ENCODE measurements at places on chromosomes 6 and 20.
A peak's percentile ranks its signal among the peaks of the same experiment; 100 is the strongest.

GRCh38 chr6:154243793-154244750 is 112.5 kb downstream of the IPCEF1 start:
- DNase-seq, result no peak

GRCh38 chr6:80767808-80768207 is 661.3 kb downstream of the BCKDHB start:
- no peak for DNase-seq

- DNase-seq, result no peak
These were observed 28.1 kb downstream of the RWDD2A start for GRCh38 chr6:83221276-83221675.

- peak; percentile 77 for DNase-seq
These were observed at the start of gene DPM1 for GRCh38 chr20:50957798-50958614. TSS of gene DPM1 (minus strand) at chr20:50958532. CDS start at chr20:50958523, 9 bp downstream.

- DNase-seq, result no peak
These were observed 23.5 kb downstream of the IRF4 start for GRCh38 chr6:415087-415486.

- no peak for DNase-seq
These were observed 310.6 kb downstream of the PRKN start for GRCh38 chr6:162416831-162417537.

- no peak for DNase-seq
These were observed 398.7 kb upstream of the MARCKS start for GRCh38 chr6:113458368-113459010.

GRCh38 chr6:151005896-151006632 is 140.6 kb downstream of the MTHFD1L start:
- DNase-seq, result no peak

GRCh38 chr6:90803956-90804355 is 217.1 kb upstream of the MAP3K7 start:
- DNase-seq, result no peak

GRCh38 chr20:53806683-53807401 is 213.2 kb upstream of the ZNF217 start:
- no peak for DNase-seq

DNA sequence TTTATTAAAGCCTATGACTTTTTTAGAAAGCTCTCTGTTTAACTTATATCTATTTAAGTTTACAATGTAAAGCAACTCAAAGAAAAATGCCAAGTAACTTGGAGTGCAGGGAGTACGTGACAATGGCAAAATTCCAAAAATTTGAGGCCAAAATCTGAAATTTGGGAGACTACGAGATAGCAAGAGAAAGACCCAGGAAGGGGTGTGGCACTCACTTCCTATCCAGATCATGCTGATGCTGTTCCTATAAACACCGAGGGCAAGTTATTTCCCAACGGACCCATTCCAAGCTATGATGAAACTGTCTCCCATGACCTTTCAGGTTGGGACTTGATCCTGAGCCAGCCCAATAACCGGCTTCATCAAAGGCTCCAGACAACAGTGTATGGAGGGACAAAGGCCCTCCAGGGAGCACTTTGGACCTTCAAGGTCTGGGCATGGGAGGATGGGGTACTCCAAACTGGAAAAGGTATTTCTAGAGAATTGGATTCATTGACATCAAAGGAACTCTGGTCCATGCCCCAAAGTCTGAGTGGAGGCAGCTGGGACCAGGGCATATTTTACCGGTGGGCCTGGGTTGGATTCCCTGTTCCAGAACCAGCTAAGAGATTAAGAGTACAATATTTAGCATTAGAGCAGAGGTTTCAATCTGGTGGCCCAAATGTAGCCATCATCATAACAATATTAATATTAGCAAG is 15.7 kb upstream of the SLC13A3 start:
- no peak for DNase-seq

DNA sequence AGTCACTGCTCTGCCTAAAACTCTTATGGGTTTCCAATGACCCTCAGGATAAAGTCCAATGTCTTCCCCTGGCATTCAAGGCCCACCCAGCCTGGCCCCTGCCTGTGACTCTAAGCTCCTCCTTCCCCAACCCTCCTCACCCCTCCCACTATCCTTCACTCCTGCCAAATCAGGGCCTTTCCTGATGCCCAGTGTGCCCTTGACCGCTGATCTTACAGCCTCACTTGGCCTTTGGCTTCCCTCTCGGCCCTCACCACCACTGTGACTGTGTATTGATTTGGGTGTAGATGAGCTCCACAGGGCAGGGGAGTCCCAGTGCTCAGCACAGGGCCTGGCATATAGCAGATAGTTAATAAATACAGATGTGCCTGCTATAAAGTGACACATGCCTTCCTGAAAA is 115.7 kb downstream of the TOX2 start:
- no peak for DNase-seq

- DNase-seq, result no peak
These were observed 23.8 kb downstream of the IYD start for GRCh38 chr6:150392452-150393220.

- DNase-seq, result no peak
These were observed 7.4 kb upstream of the AHCY start for GRCh38 chr20:34310481-34311117.

DNA sequence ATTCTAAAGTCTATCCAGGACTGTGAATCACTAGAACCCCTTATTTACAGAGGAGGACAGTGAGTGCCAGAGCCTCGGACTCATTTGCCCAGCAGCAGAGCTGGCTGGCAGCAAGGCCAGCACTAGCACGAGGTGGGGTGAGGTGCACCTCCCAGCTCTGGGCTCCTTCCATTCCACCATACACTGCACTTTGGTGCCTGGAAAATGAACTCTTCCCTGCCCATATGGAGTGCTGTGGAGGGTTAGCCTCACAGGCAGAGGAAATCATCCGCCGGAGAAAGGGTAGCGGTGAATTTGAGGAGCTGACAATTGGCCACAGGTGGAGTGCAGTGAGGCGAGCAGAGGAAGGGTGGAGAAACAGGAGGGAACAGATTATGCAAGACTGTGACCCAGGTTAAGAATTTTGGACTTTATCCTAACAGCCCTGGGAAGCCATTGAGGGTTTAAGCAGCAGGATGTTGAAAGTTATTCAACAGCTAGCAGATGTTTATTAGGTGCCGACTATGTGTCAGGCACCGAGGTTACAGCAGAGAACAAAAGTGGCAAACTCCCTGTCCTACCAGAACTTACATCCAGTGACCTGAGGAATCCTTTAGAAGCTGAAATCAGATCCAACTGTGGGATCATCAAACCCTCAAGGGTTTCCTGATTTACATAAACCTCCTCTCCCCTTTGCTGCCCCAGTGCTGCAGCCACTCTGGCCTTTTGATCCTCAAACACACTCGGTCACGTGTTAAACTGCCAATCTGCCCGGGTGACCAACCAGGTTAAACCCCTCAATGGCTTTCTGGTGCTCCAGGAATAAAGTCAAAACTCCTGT is 6.2 kb downstream of the TRIM26 start:
- DNase-seq, result no peak

DNA sequence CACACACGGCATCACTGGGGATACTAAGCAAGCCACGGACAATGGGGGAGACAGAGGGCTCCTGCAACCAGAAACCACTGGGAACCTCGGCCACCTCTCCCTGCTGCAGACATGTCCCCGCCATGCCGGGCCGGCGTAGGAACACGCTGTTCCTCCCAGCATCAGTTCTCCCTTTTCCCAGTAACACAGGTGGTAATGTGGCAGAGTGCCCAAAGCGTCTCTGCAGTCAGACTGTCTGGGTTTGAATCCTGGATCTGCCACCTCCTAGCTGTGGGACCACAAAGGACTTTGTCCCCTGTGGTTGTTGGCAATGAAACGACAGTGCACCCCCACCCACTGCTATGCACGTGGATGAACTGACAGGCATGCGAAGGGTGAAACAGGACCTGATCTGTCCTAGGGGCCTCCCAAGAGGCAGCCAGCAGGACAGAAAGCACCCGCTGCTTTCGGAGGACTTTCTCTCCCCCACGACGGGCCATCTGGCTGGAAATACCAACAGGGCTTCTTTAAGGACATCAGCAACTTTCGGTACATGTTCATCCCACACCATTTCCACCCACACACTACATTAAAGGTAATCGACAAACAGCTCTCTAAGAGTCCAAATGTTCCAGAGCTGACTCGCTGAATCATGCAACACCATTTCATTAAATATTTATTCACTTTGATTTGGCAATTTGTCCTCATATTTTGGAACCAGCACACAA is 74.1 kb downstream of the SULF2 start:
- DNase-seq, result no peak

- no peak for DNase-seq
These were observed 281.5 kb upstream of the QKI start for GRCh38 chr6:163133017-163133416.

GRCh38 chr6:119620846-119621555 is 271.4 kb upstream of the MAN1A1 start:
- no peak for DNase-seq

GRCh38 chr6:125855783-125856182 is 65.0 kb downstream of the NCOA7 start:
- no peak for DNase-seq

GRCh38 chr6:93786474-93787330 is 367.3 kb upstream of the EPHA7 start:
- no peak for DNase-seq

DNA sequence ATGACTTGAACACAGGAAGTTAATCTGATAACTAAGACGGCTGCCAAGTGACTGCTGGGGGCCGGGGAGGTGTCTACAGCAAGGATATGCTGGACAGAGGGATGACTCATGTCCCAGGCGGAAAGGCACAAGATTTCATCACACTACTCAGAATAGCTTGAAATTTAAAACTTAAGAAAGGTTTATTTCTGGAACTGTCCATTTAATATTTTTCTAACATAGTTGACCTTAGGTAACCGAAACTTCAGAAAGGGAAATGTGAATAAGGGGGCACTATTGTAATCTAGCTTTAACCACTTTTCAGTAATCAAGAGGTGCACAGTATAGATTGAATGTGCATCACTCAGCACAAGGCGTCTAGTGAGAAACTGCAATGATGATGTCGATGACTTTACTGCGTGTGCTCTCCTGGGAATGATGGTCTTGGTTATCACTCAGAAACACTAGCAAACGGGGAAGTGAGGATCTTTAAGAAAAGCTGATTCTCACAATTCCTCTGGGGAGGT is 171.5 kb downstream of the QKI start:
- no peak for DNase-seq

- DNase-seq, result no peak
These were observed at the start of gene RBM24 for GRCh38 chr6:17281100-17281496. TSS of gene RBM24 (plus strand) at chr6:17281361. CDS start at chr6:17281582, 221 bp downstream.

DNA sequence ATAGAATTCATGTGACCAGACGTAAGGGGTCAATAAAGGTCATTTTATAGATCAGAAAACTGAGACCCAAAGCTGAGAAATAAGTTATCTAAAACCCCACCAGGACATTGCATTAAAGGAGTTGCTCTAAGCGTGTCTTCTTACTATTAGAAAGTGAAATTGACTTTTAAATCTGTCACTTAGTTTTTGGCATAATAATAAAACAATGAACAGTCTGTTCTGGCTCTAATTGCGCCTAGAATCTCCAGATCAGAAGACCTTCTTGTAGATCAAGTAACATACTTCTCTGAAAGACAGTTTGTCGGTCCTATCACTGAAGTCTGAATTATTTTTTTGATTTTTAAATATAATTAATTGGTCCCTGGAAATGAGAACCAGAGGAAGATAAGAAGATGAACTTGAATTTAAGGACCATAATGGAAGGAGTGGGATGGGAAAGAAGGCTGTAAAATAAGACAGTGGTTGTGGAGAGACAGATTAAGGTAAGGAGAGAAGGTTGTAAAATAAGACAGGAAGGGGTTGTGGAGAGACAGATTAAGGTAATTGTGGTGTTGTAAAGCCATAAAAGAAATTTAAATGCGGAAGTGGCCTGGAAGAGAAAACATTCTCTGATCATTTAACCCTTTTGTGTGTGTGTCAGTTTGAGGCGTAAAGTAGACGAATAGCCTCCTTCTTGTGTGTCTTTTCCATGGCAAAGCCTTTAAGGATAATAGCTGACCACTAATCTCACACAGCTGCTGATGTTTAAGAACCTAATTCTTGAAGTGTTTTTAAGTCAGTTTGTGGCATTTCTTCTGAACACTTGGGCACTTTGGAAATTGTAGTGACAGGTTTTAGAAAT is 20.1 kb downstream of the TOP1 start:
- no peak for DNase-seq

DNA sequence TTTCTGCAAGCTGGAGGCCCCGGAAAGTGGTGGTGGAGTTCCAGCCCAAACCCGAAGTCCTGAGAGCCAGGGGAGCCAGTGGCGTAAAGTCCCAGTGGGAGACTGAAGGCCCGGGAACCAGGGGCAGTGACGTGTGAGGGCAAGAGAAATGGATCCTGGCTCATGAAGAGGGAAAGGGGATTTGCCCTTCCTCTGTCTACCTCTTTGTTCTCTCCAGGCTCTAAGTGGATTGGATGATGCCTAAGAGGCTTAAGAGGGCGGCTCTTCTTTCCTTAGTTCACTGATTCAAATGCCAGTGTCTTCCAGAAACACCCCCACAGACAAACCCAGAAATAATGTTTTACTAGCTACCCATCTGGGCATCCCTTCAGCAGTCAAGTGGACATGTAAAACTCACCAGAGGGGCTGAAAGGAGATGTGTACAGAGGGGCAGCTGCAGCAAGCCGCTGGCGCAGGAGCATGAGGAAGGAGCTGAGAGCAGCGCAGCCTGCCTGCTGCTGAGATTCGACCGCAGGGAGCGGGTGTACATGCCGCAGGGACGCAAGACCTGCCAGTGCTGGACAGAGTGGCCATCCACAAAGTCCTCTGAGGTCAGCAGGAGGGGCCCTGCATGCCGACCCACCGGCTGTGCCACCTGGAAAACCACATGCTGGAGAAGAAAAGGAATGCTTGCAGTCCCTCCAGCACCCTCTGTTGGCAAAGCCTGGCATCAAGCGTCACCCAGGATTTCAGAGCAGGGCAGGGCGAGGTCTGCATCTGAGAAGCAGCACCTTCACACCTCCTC is 29.5 kb downstream of the CDYL start:
- DNase-seq, result no peak

DNA sequence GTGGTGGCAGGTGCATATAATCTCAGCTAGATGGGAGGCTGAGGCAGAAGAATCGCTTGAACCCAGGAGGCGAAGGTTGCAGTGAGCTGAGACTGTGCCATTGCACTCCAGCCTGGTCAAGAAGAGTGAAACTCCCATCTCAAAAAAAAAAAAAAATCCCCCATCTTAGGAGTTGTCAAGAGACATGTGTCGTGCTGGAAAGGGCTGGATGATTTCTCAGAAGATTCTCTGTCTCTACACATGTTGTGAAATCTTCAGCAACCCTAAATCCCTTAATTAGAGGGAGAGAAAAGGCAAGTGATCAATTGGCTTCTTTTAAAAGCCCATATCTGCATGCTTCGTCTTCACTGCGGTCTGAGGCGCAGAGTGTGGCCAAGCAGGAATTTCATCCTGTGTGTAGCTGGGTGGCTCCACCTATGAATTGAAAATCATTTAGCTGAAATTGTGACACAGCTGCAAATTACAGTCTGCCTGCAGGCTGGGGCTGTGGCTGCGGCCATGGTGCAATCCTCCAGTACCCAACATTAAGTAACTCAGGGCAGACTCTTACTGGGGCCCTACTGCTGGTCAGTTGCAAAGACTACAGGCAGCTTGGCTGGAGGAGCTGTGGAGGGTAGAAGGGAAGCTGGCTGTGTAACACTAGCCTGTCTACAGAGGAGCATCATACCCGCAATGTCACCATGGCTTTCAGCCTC is 3.2 kb upstream of the TGM3 start:
- no peak for DNase-seq
